ENCODE measurements at places on chromosomes 12 and 14.

DNA sequence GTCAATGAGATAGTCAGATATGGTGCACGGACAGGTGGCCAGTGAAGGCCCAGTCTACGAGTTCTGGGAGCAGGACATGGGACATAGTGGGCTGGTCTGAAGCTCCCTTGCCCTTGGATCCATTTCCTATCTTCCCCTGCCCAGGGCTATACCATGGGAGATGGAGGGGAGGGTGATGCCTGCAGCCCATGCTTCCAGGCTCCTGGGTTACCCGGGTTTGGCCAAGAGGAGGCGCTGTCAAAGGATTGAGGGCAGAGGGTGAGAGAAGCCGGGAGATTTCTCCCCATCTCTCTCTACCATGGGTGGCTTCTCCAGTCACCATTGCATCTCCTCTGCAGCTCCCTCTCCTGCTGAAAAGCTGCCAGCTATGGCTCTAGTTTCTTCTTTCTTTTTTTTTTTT is 52.8 kb upstream of the LHX5 start:
- DNase-seq = no peak

GRCh38 chr12:95192271-95192670 is 25.0 kb downstream of the FGD6 start:
- DNase-seq = peak; percentile 16

DNA sequence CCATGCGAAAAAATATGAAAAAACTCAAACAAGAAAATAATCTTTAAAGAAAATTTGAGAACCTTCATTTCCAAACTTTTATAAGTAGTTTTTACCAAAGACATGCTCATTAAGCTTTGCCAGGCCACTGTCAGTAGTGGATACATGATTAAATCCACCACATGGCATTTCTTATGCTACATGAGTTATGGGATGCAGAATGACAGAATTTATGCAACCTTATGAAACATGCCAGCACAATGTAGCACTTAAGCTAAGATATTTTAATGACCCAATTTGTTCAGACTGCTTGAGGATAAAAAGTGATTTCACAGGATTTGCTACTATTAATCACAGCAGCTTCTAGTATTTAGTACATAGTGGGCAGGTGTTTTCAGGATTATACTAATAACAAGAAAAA is 123.3 kb downstream of the ATP23 start:
- DNase-seq = no peak

DNA sequence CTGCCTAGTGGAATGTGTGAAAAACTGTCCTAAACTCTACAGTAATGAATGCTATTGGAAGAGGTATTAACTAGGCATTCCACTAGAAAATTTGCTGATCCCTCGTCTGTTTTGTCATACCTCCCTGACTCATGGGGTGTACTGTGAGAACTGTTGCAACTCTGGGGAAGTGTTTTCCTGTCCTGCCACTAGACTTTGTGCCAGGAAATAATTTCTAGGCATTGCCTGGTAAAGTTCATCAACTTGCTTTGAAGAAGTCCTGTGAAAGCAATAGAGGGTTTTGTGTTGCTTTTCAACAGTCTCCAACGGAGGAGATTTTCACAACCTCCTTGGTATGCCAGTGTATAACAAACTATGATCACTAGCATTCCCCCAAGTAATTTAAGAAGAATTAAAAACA is 139.9 kb downstream of the AKAP6 start:
- no peak for DNase-seq

- DNase-seq = no peak
Observed at GRCh38 chr12:85794531-85794930, 41.7 kb downstream of the RASSF9 start.

DNA sequence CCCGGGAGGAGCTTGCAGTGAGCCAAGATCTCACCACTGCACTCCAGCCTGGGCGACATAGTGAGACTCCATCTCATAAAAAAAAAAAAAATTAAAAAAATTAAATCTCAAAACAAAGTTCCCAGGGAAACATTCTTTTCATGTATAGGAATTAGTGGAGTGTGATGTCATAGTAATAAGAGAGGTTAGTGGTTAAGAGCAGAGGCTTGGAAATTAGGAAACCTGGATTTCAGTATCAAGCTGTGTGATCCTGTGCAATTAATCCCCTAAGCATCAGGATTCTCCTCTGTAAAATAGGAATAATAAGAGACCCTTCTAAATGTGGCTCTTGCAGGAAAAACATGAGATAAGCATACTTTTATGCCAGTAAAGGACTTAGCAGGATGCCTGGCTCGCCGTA is 3.1 kb upstream of the TXNRD1 start:
- DNase-seq = no peak

DNA sequence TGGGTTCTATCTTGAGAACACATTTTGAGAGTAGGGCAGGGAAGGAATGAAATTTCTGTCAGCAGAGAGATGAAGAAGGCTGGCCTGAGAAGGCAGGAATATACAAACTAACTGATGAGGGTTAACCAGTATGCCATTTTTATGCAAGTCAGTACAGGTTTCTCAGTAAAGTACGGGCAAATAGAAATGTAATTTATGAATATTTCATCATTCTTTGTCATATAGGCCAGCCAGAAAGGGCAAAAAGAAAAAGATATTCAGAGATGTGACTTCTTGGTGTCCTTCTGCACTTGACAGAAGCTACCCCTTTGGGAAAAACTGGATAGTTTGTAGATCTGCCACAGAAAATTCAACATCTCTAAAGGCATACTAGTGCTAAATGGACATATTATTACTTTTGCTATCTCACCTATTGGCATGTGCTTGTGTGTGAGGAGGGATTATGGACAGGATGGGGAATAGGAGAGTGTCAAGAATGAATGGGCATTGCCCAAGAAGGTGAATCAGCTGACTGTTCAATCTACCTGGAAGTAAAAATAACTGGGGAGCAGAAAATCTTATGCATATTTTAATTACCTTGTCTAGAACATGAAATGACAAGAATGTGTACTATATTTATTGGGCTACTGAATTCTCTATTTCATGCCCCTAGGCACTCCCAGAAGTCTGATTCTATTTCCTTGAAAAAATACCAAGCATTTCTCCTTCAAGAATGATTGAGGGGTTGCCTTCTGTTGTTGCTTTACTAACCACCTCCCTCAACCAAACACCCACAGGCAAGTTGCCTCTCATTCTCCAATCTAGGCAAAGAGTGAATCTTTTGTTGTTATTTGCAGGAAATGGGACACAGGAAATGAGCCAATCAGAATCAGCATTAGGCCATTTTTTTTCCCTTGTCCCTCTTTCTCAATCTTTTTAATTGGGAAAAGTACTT is 175.1 kb upstream of the SLC38A2 start:
- DNase-seq = peak; percentile 66

DNA sequence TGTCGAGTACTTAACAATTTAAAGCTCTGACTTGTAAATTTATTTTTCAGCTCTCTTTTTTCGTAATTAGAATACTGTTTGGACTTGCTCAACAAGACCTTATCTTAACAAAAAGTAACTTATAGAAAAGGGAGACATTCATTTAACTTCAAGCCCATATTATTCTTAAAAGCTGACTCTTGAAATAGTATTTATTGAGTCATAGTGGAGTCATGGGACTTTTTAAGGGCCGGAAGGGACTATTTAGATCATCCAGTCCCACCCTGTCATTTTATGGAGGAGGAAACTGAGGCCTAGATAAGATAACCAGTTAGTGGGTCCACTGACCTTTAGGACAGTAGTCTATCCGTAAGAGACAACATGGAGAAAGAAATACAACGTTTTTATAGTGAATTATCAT is 1.5 kb downstream of the RAP1B start:
- DNase-seq = no peak

GRCh38 chr12:56935752-56936151 is 1.5 kb upstream of the SDR9C7 start:
- no peak for DNase-seq

DNA sequence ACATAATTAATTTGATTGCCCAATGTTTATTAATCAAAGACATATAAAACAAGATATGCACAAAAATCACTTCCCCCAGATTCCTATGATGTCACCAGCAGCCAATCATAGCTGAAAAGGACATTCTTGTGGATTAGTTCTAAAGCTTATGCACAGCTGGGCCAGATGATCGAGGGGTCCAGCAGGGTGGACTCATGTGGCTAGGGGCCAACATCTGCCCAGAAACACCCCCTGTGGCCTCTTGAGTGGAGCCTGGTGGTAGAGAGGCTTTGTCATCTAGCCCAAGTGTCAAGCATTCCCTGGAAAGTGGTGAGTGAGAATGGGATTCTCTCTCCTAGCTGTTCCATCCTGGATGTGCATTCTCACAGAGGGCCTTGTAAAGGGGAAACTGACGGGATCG is 590.0 kb downstream of the BCL11B start:
- no peak for DNase-seq

DNA sequence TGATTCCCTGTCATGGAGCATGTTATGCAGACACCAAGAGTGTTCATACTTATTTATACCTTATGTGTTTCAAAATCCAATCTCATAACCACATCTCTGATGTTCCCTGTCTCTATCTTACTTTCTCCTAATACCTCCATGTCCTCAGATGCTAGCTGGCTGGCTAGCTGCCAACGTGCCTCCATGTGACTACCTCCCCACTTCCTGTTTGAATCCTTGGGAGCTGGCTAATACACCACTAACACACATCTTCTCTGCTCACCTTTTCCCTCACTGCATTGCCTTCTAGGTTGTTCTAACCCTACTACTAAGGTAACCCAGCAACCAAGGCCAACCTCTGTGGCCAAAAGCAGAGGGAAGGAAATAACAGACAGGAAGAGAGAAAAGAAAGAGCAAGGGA is 27.3 kb downstream of the TTC5 start:
- no peak for DNase-seq

GRCh38 chr12:42957136-42957535 is 367.6 kb upstream of the PRICKLE1 start:
- DNase-seq = no peak

GRCh38 chr14:32818581-32818980 is 120.1 kb upstream of the NPAS3 start:
- no peak for DNase-seq

DNA sequence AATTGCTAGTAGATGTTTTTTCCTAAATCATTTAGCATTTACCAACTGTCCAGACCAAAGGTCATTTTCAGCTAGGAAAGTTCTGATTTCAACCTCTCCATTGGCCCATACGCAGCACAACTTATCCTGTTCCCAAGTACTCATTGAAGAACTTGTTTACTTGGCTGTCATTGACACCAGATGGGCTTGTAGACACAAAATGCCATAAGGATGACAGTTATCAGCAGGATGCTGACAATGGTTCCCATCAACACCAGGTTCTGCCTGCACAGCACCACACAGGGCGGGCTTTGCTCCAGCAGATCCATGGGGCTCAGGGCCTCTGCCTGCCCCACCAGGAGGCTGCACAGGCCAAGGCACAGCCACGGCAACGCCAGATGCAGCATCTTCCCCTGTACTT is 36.5 kb upstream of the TMPRSS12 start:
- DNase-seq = no peak

GRCh38 chr12:9256341-9256740 is 48.1 kb upstream of the PZP start:
- DNase-seq = no peak

- no peak for DNase-seq
Observed at GRCh38 chr12:6823182-6824084, 1.8 kb downstream of the GPR162 start.

All from T47D (cell line).